CD14-positive monocyte (primary cell): ENCODE measurements at places on chromosomes 12 and 14.

DNA sequence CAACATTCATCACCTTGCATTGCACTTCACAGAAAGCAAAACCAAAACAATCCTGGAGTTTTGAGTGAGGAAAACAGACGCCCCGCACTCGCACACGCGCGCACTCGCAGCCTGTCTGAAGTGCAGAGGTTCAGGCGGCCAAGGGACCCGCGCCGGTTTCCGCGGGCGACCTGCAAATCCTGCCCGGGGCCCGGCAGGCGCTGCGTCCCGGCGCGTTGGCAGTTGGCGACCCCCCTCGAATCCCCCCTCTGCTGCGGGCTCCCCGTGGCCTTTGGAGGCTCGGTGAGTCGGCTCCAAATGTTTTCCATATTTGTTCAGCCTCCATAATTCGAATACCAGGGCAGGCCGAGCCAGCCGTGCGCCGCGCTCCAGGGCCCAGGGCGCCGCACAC lies at the start of gene SSPN:
SSPN (plus strand) TSS at position 324 of the 391 bp plus-strand sequence. CDS start 100 bp downstream, outside the sequence.
- peak; percentile 5 for DNase-seq

DNA sequence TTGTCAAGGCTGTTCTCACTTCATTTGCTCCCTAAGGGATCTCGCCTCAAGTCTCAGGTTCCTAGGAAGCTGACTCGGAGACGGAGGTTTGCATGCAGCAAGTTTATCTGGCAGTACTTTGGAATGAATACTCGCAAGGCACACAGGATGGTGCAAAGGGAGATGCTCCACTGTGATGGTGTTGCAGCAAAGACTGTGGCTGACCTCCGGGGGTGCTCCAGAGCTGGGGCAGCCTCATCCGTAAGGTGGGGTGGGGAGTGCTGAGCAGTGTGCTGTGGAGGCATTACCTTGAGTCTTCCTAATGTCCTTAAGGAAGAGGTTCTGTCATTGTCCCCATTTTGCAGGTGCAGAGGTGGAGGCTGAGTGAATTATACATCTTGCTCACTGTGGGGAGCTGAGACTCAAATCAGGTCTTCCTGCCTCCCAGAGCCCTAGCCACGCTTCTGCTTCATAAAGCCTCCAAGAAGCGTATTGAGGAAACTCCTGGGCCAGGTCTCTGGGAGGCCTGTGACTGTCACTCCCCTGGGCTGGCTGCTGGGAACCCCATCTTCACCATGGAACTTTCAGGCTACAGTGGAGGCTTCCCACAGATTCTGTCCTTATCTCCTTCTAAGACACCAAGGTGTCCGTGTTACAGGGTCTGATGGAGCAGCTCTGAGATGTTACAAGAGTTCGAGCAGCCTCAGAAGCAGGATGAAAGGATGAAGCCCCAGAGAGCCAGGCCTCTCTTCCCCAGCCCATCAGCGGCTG lies 39.5 kb downstream of the GALNT16 start:
- DNase-seq, result no peak

DNA sequence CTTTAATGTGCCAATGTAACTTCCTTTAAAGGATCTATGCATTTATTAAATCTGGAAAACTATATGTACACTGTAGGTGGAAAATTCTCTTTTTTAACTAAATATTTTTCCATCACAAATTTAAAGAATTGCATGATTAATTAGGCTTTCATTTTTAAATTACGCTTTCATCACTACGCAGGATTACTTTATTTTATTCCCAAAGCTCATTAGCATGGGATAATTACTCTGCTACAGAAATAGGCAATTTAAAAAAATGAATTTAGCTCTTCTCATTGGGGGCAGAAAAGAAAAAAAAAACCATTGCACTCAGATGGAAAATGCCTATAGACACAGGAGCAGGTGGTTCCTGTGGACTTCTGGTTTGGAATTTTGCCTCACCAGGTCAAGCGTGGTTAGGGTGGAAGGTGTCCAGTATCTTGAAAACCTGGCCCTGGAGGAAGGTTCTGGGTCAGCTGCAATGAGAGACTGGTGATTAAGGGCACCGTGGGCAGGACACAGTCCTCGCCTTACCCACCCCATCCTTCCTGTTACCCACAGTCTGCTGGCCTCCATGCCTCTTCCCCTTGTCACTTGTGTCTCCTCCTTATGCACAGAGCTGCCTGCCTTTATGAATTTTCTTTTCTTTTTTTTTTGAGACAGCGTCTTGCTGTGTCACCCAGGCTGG lies 17.3 kb upstream of the RIN3 start:
- no peak for DNase-seq

- no peak for DNase-seq
Measured at GRCh38 chr12:72465940-72466630, 193.9 kb downstream of the TRHDE start.

- DNase-seq, result peak; percentile 95
Measured at GRCh38 chr14:89416002-89416995, 734 bp downstream of the FOXN3 start.

- DNase-seq, result no peak
Measured at GRCh38 chr14:21476523-21476924, 235 bp downstream of the RAB2B start.

DNA sequence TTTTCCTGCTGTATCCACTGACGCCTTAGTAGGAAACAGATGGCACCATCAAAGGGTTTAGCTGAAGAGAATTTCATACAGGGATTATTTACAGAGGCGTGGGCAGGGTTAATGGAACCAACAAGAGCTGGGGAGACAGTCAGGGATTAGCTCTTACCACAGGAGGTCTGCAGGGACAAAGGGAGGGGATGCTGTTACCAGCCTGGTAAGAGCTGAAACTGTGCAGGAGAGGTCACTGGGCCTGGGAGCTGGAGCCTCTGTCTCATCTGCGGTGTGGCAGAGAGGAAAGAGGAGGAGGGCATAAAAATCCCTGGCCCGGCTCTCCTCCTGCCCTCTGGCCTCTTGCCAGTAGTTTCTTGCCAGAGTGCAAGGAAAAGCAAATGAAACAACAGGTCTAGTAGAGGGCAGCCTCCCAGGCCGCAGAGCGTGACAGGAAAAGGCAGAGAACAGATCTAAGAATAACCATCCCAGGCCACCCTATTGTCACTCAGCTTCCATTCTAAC lies 18.9 kb upstream of the POC1B start:
- DNase-seq, result no peak

DNA sequence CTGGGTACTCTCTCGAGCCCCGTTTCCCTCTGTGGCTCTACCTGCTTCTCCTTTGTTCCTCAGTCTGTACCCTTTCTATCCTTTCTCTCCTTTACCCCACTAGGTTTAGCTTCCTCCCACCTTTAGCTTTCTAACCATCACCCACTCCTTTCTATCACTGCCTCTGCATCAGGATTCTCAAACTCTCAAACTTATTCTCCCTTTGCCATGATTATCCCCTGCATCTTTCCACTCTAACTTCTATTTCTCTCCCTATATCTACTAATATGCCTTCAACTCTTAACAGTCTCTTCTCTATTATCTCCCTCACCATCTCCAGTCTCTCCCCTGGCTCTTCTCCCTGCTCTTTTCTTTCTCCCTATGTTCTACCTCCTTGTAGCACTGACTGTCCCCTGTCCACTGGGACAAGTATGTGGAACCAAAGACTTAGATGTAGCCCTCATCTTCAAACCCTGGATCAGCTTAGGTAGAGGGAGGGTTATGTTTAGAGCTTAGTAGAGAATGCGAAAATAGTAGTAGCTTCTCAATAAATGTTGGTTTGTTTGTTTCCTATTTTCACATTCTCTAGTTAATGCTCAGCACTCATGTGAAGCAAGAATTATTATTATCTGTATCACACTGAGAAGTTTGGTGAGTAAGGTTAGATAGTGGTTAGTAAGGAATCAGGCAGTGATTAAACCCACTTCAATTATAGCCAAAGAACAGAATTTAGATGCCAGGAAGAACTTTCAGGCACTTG lies 3.4 kb downstream of the GDF11 start:
- no peak for DNase-seq

- no peak for DNase-seq
Measured at GRCh38 chr12:78797196-78797931, 67.2 kb upstream of the SYT1 start.

DNA sequence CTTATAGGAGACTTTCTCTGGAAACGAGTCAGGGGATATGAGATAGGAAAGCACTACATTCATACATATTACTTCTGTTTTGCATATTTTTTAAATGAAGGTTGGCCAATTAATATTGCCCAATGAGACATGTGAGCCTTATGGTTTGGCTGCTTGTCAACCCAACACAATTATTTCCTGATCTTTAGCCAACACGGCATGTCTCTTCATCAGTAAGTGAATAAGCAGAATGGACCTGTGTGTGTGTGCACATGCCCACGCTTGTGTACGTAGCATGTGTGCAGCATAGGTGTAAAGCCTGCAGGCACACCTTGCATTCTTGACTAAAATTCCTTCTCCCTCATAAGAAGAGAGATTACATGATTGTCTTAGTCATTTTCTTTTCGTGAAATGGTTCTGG lies 88.3 kb downstream of the STON2 start:
- DNase-seq, result peak; percentile 40

- no peak for DNase-seq
Measured at GRCh38 chr14:29815016-29815674, 112.5 kb downstream of the PRKD1 start.

DNA sequence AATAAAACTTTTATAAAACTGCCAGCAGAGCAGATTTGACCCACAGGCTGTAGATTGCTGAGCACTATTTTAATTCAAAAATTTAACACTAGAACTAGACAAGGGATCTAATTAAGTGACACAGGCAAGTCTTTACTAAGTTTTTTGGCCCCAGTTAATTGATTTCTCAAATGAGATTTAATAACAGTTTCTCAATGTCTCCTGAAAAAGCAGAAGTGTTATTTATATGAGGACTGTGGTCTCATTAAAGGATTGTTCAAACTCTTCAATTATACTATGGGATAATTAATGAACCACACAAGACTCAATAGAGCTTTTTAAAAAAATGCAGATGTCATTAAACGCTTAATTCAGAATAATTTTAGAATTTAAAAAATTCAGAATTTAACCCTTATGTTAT lies 1.9 kb downstream of the HEATR5A start:
- DNase-seq, result no peak

DNA sequence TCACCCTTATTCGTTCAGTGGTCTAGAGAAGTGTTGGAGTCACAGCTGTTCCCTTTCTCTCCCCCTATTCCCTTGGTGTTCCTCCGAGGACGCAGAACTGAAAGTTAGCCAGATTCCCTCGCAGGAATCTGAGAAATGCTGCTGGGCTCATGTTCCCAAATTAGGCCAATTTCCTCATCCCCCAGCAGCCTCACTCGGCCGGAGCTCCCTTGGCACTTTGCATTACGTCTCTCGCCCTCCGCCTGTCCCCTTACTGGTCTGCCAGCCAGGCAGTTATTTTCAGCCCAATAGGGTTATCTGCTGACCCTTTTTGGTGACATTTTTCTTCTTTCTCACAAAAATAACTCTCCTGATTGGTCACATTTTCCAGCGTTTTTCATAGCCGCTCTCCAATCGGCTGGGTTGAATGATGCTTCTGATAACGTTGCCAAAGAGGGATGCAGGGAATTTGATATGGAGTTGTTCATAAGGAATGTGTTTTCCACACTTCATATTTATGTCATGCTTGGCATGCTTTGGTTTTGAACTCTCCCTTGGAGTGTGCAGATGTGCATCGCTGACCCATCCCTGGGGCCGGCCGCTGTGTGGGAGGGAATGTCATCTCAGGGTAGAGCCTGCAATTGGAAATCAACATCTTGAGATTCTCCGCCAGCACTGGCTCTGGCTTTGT lies 9.9 kb downstream of the IFT43 start:
- DNase-seq, result no peak

- no peak for DNase-seq
Measured at GRCh38 chr12:94269316-94269999, 121.1 kb downstream of the PLXNC1 start.

DNA sequence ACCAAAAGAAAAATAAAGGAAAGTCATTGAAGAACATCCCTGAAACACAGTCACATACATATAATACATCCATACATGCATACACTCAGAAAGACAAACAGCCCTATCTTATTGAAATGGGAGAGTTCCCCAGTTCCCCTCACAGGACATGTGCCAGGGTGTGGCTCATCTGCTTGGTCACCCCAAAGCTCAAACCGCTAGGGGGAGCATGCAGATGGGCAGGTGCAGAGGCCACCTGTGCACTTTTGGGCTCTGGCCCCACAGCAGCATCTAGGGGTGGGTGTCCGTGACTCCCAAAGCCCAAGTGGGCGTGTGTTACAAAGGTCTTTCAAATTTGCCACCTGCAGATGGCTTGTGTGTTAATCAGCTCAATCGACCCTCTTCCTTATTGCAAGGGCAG lies 75.2 kb downstream of the CMAS start:
- DNase-seq, result no peak
